DMS79 (cell line): ENCODE measurements at places on chromosomes 11 and 22.
A peak's percentile ranks its signal among the peaks of the same experiment; 100 is the strongest.

DNA sequence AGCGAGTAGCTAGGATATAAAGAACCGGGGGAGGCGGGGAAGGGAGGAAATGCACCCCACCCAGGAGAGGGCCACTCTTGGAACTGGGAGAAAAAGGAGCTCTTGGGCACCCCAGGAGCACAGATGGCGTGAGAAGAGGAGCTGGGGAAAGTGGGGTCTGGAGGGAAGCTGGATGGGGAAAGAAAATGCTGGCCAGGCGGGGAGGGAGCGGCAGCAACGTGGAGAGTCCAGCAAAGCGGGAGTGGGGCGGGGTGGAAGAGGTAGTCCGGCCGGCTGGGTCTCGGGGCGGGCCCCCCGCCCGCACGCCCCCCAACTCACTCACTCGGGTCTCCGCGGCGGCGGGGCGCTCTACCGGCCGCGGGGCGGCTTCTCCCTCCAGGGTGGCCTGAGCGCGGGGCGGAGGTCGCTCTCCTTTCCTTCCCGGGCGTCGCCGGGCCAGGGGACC lies 522 bp downstream of the TOB2 start:
- no peak for DNase-seq

GRCh38 chr11:12008790-12009616 lies 577 bp upstream of the DKK3 start:
- peak; percentile 6 for DNase-seq

DNA sequence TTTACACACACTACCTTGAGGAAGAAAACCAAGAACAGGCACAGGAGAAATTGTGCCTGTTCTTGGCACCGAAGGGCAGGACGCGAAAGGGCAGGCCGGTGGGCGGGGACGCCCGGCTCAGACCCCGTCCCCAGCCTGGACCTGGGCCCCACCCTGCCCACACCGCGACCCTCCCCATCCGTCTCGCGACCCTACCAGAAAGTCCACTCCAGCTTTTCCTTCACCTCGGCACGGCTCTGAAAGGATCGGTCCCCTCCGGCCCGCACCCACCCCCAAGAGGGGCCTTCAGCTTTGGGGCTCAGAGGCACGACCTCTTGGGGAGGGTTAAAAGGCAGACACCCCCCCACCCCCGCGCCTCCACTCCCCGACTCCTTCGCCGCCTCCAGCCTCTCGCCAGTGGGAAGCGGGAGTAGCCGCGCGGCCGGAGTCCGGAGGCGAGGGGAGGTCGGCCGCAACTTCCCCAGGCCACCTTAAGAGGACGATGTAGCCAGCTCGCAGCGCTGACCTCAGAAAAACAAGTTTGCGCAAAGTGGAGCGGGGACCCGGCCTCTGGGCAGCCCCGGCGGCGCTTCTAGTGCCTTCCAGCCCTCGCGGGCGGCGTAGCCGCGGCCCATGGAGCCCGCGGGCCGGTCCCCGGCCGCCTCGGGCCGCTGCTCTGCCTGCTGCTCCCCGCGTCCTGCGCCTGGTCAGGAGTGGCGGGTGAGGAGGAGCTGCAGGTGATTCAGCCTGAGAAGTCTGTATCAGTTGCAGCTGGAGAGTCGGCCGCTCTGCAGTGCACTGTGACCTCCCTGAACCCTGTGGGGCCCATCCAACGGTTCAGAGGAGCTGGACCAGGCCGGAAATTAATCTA lies 4.4 kb downstream of the SEC14L6 start:
- DNase-seq: no peak

DNA sequence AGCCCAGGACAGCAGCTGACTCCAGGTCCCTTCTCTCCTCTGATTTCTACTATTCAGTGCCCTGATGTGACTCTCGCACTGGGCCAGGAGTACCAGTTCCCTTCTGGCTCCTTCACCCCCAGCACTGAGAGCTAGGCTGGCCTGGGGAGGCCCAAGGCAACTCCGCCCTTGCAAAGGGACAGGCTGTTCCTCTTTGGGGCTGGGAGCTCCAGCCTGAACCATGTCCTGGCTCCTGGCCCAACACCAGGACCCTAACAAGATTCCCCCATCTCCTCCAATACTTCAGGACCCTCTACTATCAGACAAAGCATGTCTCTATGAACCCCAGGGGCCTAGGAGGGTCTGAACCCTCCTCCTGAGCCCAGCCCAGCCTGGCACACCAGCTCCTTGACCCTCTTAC lies 12.5 kb downstream of the CREB3L1 start:
- no peak for DNase-seq
